ENCODE measurements at places on chromosomes 4 and X.

- no peak for DNase-seq
Observed at GRCh38 chr4:3243136-3243780, 5.7 kb upstream of the MSANTD1 start.

- DNase-seq: no peak
Observed at GRCh38 chr4:94251094-94251493, 43.4 kb downstream of the SMARCAD1 start.

GRCh38 chr4:169416997-169417396, 146.2 kb upstream of the SH3RF1 start:
- DNase-seq: no peak

GRCh38 chr4:151471728-151472127, 62.8 kb downstream of the FHIP1A start:
- no peak for DNase-seq

- DNase-seq: no peak
Observed at GRCh38 chrX:53223955-53224859, 800 bp downstream of the KDM5C start.

DNA sequence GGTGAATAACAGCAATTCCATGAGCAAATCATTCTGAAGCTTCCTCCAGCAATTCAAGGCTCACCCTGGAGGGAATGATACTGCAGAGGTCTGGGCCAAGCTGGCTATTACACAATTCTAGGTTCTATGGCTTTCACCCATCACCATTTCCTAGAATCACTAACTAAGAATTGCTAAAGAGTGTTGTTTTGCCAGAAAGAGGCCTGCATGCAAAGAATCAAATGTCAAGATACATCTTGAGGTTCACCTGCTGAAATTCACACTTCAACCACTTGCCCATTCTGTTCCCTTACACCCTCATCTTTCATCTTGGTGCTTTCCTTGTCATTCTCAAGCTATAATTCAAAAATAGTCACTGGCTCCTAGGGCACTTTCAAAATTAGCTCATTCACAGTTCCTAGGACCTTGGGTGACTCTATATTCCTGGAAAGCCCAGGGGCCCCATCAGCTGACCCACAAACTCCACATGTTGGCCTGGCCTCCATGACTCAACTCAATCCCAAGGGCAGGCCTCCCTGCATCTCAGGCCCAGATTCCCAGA, 7.0 kb downstream of the APBB2 start:
- no peak for DNase-seq

GRCh38 chr4:10172278-10172921, 55.8 kb upstream of the WDR1 start:
- DNase-seq: no peak

GRCh38 chr4:8192748-8193738, 6.0 kb upstream of the SH3TC1 start:
- DNase-seq: no peak
